ENCODE measurements at places on chromosomes 1 and 21.

- DNase-seq: no peak
Measured at GRCh38 chr1:15058261-15058660, 95.3 kb upstream of the TMEM51 start.

DNA sequence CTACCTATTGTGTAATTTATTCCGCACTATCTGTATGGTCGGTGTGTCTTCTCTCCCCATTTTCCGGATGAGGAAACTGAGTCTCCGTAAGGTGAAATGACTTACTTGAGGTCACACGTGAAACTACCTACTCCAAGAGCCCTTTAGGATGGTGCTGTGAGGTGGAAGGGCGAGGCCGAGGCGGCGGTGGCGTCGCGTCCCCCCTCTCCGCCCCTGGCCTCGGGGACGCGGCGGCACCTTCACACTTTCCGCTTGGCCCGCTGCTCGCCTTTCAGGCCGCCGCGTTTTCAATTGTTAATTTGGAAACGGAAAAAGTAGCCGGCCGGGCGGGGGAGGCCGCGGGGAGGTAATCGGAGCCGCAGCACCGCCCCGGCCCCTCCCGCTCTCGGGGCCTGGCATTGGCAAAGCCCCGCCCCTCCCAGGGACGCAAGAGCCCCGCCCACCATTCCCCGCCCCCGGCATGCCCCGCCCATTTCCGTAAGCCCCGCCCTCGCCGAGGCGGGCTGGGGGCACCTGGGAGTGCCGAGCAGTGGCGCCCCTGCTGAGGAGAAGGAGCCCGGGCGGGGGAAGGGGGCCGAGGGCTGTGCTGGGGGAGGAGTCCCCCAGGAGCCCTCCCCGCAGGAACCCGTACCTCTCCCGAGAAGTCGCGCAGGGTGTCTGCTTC lies 18.6 kb downstream of the KCNQ4 start:
- DNase-seq: peak; percentile 95

GRCh38 chr1:119340861-119341261 lies 27.7 kb upstream of the HAO2 start:
- DNase-seq: peak; percentile 81

GRCh38 chr1:71393301-71393700 lies 312.5 kb upstream of the ZRANB2 start:
- peak; percentile 62 for DNase-seq

DNA sequence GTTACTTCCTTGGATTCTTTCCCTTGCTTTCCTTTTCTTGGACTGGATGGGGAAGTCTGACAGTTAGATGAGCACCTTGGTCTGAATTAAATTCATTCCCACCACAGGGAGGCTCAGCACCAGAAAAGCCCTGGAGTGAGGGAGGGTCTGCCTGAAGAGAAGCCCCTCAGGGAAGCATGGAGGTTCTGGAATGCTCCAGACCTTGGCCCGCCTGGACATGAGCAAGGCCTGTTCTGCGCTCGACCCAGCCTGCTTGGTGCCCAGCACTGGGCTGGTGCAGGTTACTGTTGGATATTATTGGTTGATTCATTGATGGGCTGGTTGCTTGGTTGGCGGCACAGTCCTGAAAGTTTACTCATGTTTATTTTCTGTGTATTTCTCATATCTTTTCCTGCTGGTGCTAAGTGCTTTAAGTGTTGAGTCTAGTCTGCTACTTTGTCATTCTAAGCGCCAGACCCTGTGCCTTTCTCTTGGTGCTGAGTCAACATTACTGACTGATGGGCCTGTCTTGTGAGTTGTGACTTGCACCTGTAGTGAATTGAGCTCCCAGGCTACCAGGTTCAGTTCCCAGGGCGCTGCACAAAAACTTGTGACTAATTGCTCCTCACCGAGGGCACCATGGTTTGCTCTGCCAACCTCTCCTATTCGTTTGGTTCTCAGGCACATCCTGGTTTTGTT lies 538.5 kb downstream of the KIF26B start:
- no peak for DNase-seq

GRCh38 chr21:38334866-38335265 lies 78.1 kb downstream of the KCNJ15 start:
- DNase-seq: no peak

- no peak for DNase-seq
Measured at GRCh38 chr1:17611991-17612390, 72.5 kb downstream of the ARHGEF10L start.

DNA sequence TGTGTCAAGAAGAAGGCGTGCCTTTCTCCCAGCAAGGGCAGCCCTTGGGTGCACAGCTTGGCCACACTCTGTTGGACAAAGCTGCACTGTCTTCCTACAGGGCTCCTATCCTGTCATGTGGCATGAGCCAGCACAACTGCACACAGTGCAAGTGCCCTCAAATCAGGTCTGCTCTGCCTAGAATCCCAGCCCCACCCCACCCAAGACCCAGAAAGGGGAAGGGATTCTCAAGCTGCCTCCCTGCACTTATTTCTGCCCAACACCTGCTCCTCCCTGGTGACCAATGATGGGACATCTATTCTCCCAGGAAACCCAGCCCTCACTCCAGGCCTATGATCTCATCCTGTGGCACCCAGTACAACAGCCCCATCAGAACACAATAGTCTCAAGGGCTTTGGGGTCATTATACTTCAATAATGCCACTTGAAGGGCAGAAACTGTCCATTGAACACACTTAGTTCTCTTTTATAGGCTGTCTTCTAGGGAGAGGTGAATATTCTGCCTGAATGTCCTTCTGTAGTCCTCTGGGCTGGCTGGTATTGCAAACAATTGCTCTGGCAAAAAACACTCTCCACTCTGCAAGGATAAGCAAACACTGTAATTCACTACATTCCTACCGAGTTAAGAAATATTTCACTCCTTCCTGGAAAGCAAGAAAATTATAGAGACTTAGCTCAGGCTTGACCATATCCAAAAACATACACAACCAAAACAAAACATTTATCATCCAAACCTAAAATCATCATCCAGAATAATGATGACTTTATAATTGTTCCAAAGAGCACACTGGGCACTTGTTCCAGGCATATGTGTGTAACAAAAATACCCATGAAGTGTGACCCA lies 43.1 kb upstream of the IGSF3 start:
- DNase-seq: no peak

- no peak for DNase-seq
Measured at GRCh38 chr1:33399375-33399774, 31.5 kb downstream of the PHC2 start.
